ENCODE measurements at places on chromosomes 7 and 10.

GRCh38 chr7:155788616-155789000 is 23.7 kb downstream of the SHH start:
- no peak for DNase-seq

- no peak for DNase-seq
Measured at GRCh38 chr7:2301511-2301863, 12.8 kb downstream of the SNX8 start.

GRCh38 chr10:14474656-14475055 is 143.9 kb upstream of the FRMD4A start:
- no peak for DNase-seq

- DNase-seq = no peak
Measured at GRCh38 chr7:55898287-55898686, 11.0 kb downstream of the ZNF713 start.

- DNase-seq = peak; percentile 51
Measured at GRCh38 chr10:124539935-124540641, 78.5 kb downstream of the LHPP start.

DNA sequence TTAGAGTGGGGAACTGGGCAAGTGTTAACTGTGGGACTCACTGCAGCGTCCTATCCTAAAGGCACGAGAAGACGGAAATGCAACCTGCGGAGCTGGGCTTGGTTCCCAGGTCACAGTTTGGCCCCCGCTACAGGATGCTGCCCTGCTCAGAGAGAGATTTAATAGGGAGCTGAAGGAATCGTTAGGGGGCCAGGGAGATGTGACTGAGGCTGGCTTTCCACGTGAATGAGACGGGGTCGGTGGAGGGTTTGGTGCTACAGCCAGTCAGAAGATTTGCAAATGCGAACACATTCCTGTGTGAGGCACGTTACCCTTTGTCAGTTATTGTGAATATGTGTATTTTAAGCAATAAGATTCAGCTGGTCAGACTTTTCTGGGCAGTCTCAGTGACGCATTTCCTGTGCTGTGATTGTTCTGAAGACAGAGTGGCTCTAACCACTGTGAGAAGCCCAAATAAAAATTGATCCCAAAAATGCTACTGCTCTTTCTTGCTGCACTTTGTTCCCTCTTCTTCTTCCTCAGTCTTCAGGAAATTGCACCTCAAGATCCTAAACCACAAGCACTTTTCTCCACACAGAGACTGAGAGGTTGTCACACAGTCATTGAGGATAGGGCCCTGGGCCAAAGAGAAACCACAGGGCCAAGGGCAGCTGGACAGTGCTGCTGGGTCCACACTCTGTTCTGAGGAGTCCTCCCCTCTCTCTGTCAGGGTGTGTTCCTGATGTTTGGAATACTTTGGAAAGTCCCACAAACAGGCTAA is 21.2 kb downstream of the CYP17A1 start:
- DNase-seq = no peak

- DNase-seq = no peak
Measured at GRCh38 chr10:61197057-61197456, 253.1 kb upstream of the RHOBTB1 start.

DNA sequence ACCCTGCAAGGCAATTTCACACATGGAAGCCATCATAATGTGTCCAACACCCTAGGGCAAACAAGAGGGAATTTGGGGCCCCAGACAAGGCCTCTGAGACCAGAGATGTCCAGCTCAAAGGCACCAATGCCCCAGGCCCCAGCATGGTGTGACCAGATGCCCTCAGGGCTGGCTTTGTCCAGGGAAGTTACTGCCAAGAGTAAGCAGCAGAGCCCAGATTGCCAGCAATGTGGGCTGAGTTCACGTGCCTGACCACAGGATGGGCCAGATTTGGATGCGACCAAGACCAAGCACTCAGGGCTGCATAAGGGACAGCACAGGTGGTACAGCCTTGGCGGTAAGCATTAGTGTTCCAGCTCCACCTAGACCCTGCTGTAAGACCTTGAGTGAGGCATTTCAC is 12.7 kb downstream of the MYOF start:
- DNase-seq = no peak

DNA sequence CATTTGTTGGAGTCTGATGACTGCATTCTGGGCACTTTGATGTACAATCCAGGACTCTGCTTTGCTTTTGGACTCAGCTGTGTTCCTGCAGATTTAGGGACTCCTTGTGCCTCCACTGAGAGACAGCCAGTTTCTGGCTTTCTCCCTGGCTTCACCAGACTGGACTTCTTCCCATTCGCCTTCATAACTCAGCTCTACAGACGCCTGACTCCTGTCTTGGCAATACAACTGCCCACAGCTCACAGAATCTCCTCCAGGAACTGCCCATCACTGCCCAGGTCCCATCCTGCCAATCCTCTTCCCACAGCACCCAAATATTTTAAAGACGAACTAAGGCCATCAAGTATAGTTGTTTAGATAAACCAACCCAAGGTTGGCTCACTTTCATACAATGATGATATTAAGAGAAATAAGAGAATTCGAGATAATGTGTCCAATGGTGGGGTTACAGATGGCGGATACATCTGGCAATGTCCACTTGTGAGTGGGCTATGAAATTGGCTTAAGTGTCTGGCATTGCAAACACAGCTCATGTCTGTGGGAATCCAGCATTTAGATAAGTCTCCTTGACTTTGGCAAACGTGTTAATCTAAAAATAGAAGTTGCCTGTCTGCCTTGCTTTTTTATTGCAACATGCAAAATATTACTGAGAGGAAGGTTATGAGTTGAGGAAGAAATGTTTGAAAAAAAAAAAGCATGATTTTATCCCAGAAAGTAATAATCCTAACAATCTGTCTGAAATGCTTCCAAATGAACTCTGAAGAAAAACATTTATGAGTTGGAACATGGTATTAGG is 95.1 kb downstream of the ITGA8 start:
- DNase-seq = no peak

DNA sequence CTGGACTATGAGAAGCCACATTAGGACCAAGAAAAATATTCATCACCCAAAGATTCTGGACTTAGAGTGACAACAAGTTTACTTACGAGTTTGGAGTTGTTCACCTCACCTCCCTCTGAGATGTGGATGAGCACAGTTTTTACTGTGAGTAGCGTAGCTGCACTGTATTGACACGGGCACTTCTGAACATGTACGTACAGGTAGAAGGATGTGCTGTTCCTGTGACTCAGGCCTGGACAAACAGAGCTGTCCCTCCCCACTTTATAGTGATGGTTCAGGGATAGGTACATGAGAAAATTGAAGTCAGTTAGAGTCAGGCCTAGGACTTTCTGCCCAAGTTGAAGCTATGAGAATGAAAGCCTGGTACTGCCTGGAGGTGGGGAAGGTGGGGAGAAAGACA is 80.9 kb upstream of the DYNC1I1 start:
- no peak for DNase-seq

DNA sequence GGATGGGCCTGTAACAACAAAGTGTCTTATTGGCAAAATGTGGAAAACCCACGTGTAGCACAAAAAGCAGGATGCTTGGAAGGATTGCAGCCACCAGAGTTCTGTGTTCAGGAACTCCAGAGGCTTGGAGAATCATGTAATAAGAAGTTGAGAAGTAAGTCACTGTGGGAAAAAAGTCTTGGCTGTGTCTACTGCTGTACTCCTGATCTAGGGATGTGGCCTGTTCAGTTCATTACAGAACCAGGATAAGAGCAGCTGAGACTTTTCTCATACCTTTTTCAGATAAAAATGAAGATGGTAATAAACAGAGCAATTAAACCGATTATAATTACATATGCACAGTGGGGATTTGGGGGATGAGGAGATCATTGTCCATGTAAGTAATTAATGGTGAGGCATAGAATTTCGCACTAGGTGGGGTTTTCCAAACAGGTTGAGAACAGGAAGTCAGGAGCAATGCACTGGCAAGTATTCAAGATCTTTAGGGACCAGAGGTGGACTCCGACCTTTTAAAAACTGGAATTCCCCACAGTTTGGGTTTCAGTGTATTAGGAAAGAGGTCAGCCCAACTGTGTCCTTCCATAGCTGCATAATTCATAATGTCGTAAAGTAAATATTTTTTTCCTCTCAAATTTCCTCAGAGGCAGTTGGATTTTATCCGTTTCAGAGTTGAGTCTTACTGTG is 281.7 kb downstream of the FRMD4A start:
- no peak for DNase-seq

DNA sequence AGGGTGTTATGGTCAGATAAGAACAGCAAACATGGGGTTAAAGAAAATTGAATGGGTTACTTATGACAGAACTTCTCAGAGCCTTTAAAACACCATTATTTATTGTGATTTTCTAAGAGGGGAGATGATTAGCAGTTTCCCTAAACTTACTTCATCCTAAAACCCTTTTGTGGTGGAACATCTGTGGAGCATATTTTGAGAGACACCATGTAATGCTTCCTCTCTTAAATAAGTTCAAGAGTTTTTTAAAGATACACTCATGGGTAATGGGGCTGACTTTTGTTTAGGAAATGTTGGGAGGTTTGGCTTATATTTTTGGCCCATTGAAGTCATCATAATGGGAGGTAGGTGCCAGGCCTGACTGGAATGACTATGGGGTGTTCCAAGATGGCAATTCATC is 8.4 kb upstream of the PDCD4 start:
- no peak for DNase-seq

GRCh38 chr10:116084161-116084560 is 188.8 kb downstream of the GFRA1 start:
- no peak for DNase-seq

DNA sequence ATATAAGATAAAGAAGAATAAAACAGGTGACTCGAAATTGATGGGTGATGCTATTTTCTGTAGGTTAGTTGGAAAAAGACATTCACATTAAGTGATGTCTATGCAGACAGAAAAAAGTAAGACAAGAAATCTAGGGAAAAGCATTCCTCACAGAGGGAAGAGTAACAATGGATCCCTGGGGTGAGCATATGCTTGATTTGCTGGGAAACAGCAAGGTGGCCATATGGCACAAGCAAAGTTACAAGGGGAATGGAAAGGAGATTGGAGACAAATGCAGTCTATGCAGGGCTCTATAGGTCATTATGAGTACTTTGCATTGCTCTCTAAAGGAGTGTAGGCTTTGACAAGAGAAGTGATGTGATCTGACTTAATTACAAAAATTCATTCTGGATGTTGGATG is 90.9 kb upstream of the ZNF804B start:
- no peak for DNase-seq

DNA sequence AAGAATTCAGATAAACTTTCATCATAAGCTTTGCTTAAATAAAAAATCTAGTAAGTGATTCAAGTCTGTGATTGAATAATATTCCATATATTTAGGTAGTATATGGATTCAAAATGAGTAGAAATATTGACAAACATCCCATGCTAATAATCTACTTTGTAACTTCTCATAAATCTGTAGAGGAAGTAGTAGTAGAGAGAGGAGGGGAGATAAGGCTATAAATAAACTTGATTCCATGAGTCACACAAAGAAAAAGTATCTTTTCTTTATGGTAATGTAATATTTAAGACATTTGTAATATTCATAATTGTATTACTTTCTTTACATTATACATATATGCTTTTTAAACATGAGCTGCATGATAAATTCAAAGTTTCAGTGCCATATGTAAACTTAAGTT is 25.6 kb upstream of the CD36 start:
- no peak for DNase-seq

GRCh38 chr7:31146030-31146429 is 93.9 kb downstream of the ADCYAP1R1 start:
- DNase-seq = no peak

DNA sequence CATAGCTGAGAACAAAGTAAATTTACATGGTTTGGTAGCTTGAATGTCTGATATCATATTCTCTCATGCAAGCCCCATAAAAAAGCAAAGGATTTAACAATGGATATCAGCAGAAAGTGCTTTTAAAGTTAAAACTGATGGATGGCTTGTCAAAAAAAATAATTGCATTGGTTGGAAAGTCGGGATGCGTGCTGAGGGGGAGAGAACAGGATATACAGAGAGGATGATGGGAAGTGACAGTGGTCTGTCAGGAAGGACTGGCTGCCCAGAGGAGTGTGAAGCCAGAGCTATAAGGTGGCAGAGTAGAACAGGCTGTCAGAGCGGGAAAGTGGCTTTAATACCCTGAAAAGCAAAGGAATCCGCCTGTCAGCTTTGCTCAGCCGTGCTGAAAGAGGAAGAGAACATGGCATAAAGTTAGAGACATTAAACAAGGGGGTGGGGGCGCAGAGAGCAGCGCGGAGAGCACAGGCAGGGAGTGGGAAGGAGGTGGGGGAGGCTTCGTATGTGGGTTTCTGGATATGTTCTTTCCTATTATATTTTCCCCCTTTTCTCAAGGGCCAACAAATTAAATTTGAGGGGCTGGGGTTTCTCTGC is 493.0 kb downstream of the LRMDA start:
- no peak for DNase-seq

- DNase-seq = no peak
Measured at GRCh38 chr7:54881816-54882520, 123.0 kb upstream of the SEC61G start.

- DNase-seq = no peak
Measured at GRCh38 chr10:97573021-97573420, 442 bp downstream of the ANKRD2 start.

DNA sequence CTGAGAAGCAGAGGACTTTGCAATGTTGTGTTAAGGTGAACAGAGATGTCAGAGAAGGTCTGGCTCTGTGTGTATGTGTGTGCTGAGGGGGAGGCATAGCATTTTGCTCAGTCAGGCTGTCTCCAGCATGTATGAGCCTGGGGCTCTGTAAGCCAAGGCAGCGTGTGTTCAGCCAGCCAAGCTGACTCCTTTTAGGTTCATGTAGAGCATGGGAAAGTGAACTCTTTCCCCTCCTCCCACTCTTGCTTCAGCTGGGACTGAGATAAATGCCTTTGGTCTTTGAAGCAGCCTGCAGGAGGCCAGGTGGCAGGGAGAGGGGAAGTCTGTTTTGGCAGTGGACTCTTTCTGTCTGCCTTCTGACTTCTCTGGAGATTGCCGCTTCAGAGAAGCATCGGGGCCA is 3.8 kb downstream of the SFXN2 start:
- DNase-seq = no peak

GRCh38 chr7:115014794-115015193 is 92.9 kb downstream of the MDFIC start:
- no peak for DNase-seq

GRCh38 chr7:110790992-110791391 is 299.9 kb upstream of the LRRN3 start:
- no peak for DNase-seq

- no peak for DNase-seq
Measured at GRCh38 chr10:4725917-4726606, 99.9 kb upstream of the AKR1E2 start.

- DNase-seq = no peak
Measured at GRCh38 chr10:130570074-130570473, 433.9 kb downstream of the GLRX3 start.

GRCh38 chr10:79139124-79139835 is 70.5 kb downstream of the ZMIZ1 start:
- DNase-seq = no peak

GRCh38 chr7:105021967-105022366 is 8.0 kb downstream of the KMT2E start:
- no peak for DNase-seq

GRCh38 chr7:73652541-73652949 is 15.1 kb upstream of the VPS37D start:
- no peak for DNase-seq

- DNase-seq = no peak
Measured at GRCh38 chr10:72126184-72126871, 38.0 kb upstream of the SPOCK2 start.

- peak; percentile 37 for DNase-seq
Measured at GRCh38 chr10:43816351-43817321, 168.0 kb upstream of the ZNF32 start.
